AG20443 (cell line): ENCODE measurements at places on chromosomes 7 and 10.
A peak's percentile ranks its signal among the peaks of the same experiment; 100 is the strongest.

- no peak for DNase-seq
Observed at GRCh38 chr7:11767148-11767547, 64.8 kb downstream of the THSD7A start.

DNA sequence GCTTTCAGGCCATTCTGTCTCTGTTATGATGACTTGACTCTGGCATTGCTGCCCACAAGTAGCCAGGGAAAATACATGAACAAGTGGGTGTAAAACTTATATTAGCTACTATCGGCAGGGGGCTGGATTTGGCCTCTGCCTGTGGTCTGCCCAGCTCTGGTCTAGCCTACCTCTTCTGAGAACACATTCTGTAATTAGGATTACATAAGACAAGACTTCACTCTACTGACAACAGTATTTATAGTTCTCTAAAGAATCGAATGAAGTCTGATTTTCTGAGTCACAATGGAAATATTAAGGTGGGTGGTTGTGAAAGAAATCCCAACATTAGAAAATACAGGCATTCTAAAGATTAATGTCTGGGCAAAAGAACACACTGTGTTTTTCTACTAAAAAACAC lies 55.5 kb downstream of the DLD start:
- no peak for DNase-seq

DNA sequence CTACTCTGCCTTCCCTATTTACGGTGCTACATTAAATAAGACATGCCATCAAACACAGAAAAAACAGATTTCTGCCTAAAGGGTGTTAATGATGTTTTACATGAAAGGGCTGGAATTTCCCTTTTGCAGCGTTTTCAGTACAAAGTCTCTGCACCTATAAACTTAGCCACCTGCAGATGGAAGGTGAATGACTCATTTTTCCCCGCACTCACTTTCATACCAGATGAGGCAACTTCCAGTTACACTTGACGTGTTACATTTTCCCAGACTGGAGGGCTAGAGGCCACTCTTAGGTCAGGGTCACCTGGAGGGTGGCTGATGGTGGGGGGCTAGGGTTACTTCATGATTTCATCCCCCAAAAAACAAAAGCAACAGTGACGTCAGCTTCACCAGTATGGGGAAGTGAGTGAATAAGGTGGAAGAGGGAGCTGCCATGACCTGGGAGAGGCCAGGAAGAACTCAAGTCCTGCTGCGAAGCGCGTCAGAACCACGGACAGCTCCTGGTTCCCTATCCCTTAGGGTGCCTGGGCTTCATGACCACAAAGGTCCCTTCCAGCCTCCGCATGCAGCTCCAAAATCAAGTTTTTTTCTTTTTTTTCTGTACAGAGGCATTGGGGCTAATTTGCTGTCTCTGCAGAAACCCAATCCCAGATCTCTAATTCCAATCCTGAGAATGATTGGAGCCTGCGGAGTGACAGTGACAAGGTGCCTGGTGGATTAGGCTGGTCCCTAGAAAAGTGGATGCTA lies 94.0 kb downstream of the ADARB2 start:
- DNase-seq: no peak

GRCh38 chr7:27735831-27736230 lies 4.1 kb upstream of the TAX1BP1 start:
- DNase-seq: no peak

DNA sequence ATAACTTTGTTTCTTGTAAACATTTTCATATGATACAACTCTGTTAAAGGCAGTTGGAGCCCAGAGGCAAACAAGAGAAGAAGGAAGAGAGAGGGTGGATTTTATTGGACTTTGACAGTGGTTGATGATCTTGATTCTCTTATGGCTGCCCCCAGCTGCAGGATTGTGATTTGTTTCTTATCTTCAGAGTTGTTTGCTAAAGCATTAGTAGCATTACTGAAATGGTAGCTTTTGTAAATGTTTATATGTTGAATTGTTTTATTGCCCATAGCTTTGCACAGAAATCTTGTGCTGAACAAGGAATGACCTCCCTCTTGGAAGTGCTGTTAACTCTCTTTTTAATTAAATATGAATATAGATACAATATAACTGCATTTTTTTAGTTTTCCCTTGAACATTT lies 309.4 kb downstream of the AUTS2 start:
- no peak for DNase-seq

GRCh38 chr7:99086532-99086931 lies 57.4 kb downstream of the SMURF1 start:
- no peak for DNase-seq

DNA sequence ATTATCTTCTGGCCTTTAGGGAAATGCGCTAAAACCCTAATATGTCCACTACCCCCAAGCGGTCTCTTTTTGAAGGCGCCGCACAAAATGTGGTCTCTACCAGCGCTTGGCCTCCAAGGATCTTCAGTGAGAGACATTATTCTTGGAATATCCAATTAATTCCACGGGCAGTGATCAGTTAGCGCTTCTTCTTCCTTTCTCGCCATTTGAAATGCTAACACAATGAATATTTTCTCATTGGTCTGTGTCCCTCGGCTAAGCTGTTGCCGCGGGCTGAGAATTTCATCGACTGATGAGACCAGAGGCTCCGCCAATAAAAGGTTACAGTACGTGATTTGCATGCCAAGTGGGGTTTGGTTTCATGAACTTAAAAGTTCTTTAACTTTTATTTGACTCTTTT lies 169.8 kb downstream of the TCF7L2 start:
- no peak for DNase-seq

GRCh38 chr10:69716711-69717560 lies 84.8 kb upstream of the COL13A1 start:
- DNase-seq: peak; percentile 59

DNA sequence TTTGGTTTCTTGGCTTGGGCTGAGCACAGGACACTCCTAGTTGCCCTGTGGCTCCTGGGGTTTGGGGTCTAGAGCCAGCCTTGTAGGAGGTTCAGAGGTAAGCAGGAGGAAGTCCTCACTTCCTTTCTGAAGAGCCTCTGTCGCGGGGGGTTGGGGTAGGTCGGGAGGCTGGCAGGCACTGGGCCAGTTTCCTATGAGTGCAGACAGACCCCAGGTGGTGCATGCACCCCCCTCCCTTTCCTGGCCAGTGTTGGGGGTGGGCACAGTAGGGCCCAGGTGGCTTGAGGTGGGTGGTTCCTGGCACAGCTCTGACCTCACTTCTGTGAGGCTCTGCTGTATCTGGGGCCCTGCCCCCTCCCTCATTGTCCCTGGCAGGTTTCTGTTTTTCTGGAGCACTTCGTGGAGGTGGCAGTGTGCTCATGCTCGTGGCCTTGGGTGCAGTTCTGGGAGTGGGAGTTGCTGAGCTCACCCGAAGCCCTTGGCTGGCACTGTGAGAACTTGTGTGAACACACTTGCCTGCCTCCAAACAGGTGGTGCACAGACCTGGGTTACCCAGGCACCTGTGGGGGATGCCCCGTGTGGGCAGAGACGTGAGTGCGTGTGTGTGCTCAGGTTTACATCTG lies 1.8 kb downstream of the PALD1 start:
- DNase-seq: no peak

- DNase-seq: no peak
Observed at GRCh38 chr10:109962247-109962646, 38.9 kb upstream of the XPNPEP1 start.

DNA sequence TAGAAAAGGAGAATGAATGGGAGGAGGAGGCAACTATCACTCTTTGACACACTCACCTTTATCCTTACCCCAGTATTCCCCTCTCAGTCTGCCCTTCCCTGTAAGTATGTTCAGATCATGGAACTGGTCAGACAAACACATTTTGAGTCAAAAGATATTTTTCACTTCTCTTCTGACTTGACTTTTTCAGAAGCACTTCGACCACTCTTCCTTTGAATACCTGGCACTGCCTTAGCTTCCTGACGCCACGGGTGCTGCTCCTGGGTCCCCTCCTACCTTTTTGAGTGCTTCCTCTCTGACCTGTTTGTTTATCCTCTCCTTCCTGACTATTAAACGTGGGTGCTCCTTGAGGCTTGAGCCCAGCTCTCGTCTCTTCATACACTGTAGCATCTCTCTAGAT lies 19.8 kb upstream of the C10orf67 start:
- no peak for DNase-seq

GRCh38 chr7:73986158-73986631 lies 41.8 kb upstream of the ELN start:
- DNase-seq: no peak

GRCh38 chr10:127556916-127557315 lies 7.8 kb downstream of the NPS start:
- peak; percentile 32 for DNase-seq

GRCh38 chr10:131553581-131553980 lies 242.1 kb upstream of the TCERG1L start:
- DNase-seq: no peak

DNA sequence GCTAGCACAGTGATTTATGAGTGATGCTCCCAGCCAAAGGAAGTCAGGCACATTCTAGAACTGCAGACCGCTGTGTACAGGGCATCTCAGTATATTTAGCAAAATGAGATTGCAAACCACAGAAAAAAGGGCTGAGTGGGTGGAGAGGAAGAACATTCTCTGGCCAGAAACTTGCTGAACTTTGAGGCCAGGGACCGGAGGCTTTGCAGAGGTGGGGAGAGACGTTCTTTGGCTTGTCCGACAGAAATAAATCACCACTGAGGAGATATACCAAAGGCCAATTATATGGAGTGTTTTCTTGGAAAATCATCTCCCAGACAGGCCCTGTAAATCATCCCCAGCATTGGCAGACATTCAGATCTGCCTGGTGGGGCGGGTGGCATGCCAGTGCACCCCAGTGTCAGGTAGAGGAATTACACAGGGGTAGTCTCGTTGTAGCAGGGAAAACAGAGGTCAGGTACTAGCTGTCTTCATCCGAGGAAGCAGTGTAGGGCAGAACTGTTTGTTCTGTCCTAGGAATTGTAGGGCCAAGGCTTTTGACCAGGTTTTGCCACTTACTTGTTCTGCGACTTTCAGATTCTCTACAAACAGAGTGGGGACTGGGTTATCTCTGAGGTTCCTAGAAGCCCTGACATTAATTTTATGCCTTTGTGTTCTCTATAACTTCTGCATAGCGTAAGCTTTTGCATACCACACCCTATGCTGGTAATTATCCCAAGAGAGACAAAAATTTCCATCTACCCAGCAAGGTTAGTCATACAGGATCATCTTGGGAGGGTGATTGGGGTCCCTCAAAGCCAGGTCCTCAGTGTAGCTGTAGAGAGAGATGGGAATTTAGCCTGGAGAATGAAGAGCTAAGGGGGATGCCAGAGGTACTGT lies 655.6 kb downstream of the LRMDA start:
- DNase-seq: peak; percentile 67

- DNase-seq: no peak
Observed at GRCh38 chr7:158083526-158084310, 503.9 kb downstream of the PTPRN2 start.

DNA sequence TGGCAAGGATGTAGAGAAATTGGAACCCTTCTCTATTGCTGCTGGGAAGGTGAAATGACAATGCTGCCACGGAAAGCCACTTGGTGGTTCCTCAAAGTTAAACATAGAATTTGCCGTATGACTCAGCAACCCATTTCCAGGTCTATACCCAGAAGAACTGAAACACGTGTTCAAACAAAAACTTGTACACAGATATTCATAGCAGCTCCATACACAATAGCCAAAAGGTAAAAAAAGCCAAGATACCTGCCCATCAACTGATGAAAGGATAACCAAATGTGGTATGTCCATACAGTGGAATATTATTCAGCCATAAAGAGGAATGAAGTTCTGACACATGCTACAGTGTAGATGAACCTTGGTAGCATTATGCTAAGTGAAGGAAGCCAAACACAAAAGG lies 39.1 kb downstream of the LHPP start:
- DNase-seq: no peak

DNA sequence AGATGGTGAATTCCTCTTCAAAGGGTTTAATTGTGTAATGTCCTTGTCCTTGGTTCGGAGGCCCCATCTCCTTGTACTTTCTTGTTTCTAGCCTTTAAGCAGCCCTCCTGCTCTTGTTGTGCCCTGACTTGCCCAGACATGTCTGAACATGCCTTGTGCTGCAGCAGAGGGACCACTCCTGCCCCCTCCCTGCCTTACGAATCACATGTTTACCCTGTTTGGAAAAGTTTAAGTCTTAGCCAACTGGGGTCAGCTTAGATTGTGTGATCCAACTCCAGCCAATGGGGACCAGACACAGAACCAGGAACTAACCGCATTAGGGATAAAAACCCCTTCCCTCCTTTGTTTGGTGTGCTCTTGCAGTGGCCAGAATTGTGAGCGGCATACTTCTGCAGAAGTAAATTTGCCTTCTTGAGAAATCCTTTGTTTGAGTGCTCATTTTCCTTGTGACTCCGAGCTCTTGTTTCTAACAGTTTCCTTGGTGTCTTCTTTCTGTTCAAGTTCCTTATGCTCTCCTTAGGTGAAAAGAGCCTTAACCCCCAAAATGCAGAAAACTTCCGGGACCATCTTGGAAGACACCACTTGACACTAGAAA lies 29.4 kb downstream of the CLRN3 start:
- DNase-seq: no peak

DNA sequence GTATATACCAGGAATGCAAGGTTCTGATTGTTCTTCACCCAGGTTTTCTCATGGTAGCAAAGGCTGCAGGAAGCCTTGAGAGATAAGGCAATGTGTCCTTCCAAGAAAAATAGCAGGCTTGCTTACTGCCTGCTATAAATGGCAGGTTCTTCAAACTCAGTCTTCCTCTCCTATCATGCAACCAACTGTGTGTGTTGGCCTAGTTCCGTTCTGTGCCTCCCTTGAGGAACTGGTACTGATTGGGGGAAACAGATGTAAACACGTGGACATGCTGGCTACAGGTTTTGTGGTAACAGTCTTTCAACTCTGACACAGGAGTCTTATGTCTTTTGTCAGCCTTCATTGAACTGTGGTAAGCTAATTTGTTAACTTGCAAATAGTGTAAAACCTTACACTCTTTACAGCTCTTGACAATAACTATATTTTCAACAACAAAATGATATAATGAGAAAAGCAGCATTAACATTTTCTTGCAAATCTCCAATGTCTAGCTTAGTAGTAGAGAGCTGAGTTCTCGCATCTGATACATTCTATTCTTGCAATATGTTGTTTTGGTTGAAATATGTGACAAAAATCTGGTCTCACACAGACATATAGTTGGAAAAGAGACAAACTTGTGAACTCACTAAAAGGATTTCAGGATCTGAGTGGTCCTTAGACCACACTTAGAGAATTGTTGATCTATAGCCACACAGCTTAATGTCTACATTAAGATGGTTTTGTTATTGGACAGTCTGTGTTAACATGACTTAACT lies 54.7 kb upstream of the LSM8 start:
- no peak for DNase-seq

GRCh38 chr7:157370742-157371141 lies 33.9 kb downstream of the DNAJB6 start:
- no peak for DNase-seq

DNA sequence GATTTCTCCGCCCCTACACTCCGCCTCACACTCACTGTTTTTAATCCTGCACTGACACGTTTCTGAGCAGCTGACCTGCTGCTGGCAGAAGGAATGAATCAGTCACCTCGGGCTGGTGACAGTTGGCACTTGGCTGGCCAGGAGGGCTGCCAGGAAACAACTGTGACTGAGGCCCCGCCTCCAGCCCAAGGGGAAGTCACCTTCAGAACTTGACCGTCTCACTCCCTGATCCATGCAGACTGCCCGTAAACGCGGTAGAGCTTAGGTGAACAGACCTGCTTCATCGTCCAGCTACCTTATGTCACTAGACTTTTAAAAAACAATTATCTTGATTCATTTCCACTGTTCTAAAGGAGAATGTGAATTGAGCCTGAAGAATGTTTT lies 107.5 kb downstream of the DOCK1 start:
- DNase-seq: peak; percentile 39

GRCh38 chr7:108002726-108003598 lies at the start of gene LAMB1:
LAMB1 (minus strand) TSS chr7:108003161; CDS start chr7:108002885, 276 bp downstream.
- DNase-seq: peak; percentile 91

- no peak for DNase-seq
Observed at GRCh38 chr7:96308950-96309263, 13.0 kb downstream of the SLC25A13 start.
